ENCODE measurements at places on chromosomes 2 and 18.

DNA sequence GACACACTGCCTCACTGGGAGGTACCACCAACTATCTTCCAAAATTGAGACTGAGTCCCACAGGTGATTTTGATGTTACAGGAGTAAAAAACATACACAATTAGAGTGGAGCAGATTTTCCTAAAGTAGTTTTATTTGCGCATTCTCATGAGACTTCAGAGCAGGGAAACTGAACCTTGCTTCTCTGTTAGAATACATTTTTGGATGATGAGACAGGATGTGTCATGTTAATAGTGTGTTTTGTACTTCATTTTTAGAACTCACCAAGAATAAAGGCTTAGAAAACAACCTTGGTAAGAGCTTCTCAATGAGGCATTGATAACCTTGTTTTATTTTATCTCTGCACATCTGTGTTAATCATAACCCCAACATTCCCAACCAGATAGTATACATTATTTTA is 310.2 kb upstream of the GALNT5 start:
- no peak for DNase-seq

DNA sequence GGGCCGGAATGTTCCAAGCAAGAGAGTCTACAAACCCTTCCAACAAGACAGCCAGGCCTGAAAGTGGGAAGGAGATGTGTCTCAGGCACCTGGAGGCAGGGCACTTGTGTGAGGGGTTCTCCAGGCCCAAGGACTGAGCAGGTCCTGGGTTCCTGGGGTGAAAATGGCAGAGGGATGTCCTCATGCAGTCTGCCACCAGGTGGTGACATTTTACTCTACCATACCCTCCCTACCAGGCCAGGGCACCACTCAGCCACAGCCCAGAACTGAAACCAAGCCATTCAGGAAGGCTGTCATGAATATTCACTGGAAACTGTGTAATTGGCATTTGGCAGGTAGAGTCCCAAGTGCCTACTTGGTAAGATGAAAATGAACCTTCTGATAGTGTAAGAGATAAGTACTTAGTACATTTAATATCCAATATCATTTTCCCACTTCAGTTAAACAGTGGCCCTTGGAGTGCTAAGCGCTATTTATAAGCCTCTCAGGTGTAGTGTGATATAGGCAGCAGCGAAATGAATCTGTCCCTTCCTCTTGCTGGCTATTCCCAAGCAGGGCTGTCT is 185.1 kb downstream of the MYO5B start:
- no peak for DNase-seq

GRCh38 chr18:27413495-27414401 is 228.6 kb upstream of the CHST9 start:
- no peak for DNase-seq

- no peak for DNase-seq
These were observed 171.0 kb downstream of the GRB14 start for GRCh38 chr2:164450278-164450677.

DNA sequence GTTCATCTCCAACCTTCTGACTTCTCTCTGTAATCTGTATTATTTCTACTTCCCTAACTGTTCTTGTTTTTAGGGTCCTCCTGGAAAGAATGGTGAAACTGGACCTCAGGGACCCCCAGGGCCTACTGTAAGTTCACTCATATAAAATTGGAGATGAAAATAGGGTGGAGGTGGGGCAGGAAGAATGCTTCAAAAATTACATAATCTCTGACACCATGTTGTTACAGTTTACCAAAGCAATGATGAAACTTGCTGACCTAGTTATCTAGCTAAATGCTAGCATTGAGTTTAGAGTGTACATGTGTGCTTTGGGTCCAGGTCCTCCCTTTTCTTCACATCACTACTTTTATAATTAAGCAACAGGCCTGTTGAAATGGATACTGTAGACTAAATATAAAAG is 23.1 kb downstream of the COL3A1 start:
- no peak for DNase-seq

GRCh38 chr2:23235736-23236135 is 149.2 kb upstream of the KLHL29 start:
- no peak for DNase-seq

DNA sequence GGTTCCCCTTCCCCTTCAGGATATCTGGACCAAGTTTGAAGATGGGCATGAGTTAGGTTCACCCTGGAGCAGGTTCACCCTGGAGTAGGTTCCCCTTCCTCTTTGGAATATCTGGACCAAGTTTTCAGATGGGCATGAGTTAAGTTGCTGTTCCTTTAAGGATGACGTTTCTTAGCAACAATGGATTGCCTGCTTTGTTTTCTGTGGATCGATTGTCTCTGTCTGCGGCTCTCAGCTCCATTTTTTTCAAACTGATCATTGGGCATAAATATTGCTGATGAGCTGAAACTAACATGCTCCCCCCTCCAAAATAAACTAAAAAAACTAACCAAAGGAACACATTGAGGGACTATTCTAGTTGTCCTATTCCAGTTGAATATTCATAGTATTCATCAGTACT is 149.5 kb downstream of the SPP2 start:
- no peak for DNase-seq
